Activated CD8-positive, alpha-beta memory T cell treated with anti-CD3 and anti-CD28 coated beads for 4 hours (primary cell): ENCODE measurements at places on chromosomes 4 and X.
A peak's percentile ranks its signal among the peaks of the same experiment; 100 is the strongest.

- DNase-seq: peak; percentile 84
Measured at GRCh38 chr4:176320340-176320975, 692 bp downstream of the SPCS3 start.

GRCh38 chr4:26731351-26732035 lies 129.1 kb upstream of the STIM2 start:
- no peak for DNase-seq

GRCh38 chrX:78092296-78092695 lies 11.8 kb upstream of the PGK1 start:
- no peak for DNase-seq

DNA sequence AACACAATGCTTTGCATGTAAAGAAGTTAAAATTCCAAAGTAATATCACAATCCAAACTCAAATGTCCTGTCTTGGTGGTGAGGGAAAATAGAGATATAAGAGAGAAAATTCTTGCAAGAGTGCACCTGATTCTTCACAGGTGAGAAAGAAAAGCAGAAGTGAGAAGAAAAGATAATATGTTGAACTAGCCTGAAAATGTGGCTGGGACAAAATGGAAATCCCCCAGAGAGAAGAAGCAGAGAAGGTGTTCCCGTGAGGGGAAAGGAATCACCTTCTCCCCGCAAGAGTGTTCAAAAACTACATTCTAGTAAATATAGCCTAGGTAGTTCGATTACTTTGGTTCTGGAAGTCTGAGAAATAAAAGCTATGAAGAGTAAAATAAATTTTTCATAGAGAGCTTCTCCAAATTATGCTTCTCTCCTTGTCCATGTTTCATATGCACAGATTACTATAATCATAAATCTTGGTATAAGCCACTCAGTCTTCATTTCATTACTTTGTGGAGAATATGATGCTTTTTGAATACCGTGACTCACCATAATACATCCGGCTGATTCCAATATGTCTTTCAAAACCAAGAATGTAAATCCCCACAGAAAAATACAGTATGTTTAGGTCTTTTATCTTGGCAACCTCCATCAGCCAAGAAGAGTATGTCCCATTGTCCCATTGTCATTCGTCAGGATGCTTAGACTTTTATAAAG lies 63.1 kb downstream of the COX18 start:
- DNase-seq: no peak

DNA sequence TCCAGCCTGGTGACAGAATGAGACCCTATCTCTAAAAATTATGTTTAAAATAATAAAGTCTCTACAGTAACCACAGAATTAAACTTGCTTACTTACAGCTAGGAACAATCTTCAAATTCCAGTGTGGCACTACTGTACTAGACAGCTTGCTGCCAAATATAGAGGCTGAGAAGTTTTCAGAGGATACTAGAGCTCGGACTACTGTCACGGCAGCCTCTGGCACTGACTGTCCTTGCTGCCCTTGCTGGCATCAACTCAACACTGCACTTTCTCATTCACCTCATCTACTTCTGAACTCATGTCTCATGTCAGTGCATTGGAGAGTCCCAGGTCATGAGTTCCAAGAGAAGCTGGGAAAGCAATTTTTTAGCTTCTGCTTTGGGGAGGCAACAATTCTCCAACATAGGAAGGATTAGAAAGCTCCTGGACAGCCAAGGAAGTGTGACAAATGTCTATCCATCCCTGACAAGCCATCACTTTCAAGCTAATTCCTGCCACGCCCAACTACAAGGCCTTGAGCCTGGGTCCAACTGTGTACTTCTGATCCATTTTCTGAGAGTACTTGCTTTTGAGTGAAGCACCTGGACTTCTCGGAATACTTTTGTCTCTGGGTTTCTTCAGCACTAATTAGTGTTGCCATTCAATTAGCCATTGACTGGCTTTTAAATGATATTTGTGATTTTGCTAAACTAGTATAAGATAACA lies 98.6 kb upstream of the NR3C2 start:
- DNase-seq: no peak

- no peak for DNase-seq
Measured at GRCh38 chr4:110344165-110344564, 131.8 kb upstream of the ENPEP start.

DNA sequence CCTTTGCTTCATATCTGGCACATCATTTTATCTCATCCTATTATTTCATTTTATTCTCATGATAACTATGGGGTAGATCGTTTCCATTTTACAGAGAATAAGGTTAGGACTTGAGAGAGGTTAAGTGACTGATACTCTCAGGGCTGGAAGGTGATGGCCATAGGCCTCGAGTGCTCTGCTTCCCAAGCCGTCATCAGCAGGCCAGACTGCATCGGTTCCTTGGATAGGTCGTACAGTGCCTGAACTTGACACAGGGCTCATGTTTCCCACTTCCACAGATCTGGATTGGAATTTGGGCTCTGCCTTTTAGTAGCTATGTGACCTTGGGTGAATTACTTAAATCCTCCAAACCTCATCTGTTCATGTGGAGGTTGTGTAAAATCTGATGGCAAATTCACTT lies 81.4 kb downstream of the TMEM131L start:
- no peak for DNase-seq
